ENCODE measurements at places on chromosomes 6 and 20.
A peak's percentile ranks its signal among the peaks of the same experiment; 100 is the strongest.

DNA sequence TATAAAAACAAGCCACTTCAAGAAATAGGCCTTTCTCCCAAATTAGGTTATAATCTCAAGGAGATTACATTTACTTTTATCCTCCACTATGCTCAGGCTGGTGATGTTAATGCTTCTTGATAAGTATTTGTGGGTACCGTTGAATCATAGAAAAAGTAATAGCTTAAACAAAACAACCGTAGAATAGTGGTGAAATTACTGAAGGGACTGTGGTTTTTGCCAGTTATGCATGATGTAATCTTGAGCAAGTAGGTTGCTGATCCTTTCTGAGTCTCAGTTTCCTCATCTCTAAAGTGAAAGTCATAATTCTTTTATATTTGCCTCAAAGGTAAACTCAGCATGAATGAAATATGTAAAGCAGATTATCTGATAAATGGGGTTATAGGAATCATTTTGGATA is 187.3 kb upstream of the JAG1 start:
- H3K27me3 ChIP-seq, result no peaks in the 10 kb centered on the region
- H3K27ac ChIP-seq, result peak overlapping the region; percentile 49
- H3K36me3 ChIP-seq, result no peaks in the 10 kb centered on the region
- H3K4me1 ChIP-seq, result peaks cover 47% of the 10 kb centered on the region
- DNase-seq, result peak; percentile 23

- H3K4me1 ChIP-seq, result peaks cover 12% of the 10 kb centered on the region
- no peaks in the 10 kb centered on the region for H3K27me3 ChIP-seq
- no peak overlapping the region for H3K27ac ChIP-seq
- H3K36me3 ChIP-seq, result peaks cover 17% of the 10 kb centered on the region
- no peak for DNase-seq
Measured at GRCh38 chr6:45474376-45474775, 96.6 kb upstream of the SUPT3H start.

GRCh38 chr6:115276881-115277565 is 783.7 kb downstream of the FRK start:
- no peak overlapping the region for H3K4me3 ChIP-seq
- no peaks in the 10 kb centered on the region for H3K27me3 ChIP-seq
- DNase-seq, result no peak
- no peak overlapping the region for H3K27ac ChIP-seq

GRCh38 chr6:40419946-40420728 is 167.0 kb downstream of the LRFN2 start:
- no peaks in the 10 kb centered on the region for H3K27me3 ChIP-seq

DNA sequence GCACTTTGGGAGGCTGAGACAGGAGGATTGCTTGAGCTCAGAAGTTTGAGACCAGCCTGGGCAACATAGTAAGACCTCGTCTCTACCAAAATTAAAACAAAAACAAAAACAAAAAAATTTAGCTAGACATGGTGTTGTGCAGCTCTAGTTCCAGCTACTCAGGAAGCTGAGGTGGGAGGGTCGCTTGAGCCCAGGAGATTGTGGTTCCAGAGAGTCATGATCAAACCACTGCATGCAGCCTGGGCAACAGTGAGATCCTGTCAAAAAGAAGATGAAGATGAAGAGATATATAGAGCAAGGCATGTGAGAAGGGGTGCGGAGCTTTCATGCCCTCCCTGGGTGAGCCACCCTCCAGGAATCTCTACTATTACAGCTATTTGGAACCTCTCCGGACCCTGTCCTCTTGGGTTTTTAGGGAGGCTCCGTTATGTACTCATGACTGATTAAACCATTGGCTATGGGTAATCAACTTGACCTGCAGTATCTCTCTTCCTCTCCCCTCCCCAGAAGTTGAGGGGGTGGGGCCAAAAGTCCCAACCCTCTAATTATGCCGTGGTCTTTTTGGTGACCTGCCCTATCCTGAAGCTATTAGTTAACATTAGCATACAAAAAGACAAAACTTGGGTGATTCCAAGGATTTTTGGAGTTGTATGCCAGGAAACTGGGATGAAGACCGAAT is 9.0 kb downstream of the POLH start:
- no peaks in the 10 kb centered on the region for H3K27me3 ChIP-seq
- DNase-seq, result no peak
- no peaks in the 10 kb centered on the region for H3K4me1 ChIP-seq
- H3K4me3 ChIP-seq, result no peak overlapping the region
- peaks cover 56% of the 10 kb centered on the region for H3K36me3 ChIP-seq
- H3K27ac ChIP-seq, result no peak overlapping the region

- H3K4me3 ChIP-seq, result no peak overlapping the region
- H3K36me3 ChIP-seq, result peaks cover 43% of the 10 kb centered on the region
- H3K27me3 ChIP-seq, result no peaks in the 10 kb centered on the region
- no peak overlapping the region for H3K27ac ChIP-seq
- no peak for DNase-seq
Measured at GRCh38 chr6:17846762-17847161, 140.0 kb upstream of the NUP153 start.

- no peak overlapping the region for H3K4me3 ChIP-seq
- no peak for DNase-seq
- H3K4me1 ChIP-seq, result peaks cover 12% of the 10 kb centered on the region
- no peak overlapping the region for H3K27ac ChIP-seq
- H3K27me3 ChIP-seq, result peaks cover 45% of the 10 kb centered on the region
- H3K36me3 ChIP-seq, result no peaks in the 10 kb centered on the region
Measured at GRCh38 chr6:96834070-96834469, 3.2 kb downstream of the GPR63 start.

GRCh38 chr6:21331235-21331634 is 262.3 kb upstream of the SOX4 start:
- no peaks in the 10 kb centered on the region for H3K27me3 ChIP-seq
- H3K27ac ChIP-seq, result no peak overlapping the region
- no peaks in the 10 kb centered on the region for H3K36me3 ChIP-seq
- H3K4me1 ChIP-seq, result no peaks in the 10 kb centered on the region
- DNase-seq, result no peak
- no peak overlapping the region for H3K4me3 ChIP-seq

DNA sequence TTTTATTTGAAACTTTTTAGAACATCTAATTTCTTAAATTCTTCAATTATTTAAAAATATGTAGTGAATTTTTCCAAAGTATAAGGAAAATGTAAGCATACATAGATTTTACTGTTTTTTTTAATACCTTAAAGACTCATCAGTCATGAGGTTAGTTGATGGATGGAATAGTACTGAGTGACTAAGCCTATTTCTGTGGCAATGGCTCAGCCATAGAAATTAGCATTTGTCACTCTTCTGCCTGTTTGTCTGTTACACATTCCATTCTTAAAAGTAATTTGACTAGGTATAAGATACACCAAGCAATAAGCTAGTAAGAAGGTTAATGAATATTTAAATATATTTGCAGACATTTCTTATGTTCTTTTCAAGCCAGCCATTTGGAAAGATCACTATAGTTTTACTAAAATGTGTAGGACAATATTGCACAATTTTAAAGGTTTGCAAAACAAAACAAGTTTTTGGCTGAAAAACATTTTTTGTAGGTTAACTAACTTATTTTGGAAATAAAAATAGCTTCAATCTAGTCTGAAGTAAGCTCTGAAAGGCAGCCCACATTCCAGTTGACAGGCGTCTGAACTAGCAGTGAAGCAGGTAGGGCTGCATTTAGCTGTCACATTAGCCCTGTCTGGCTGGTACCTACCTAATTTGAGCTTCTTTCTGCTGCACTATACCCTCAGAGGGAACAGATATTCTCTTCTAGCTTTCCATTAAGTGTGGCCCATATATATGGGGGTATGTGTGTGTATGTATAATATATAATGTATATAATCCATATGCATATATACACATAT is 385.7 kb downstream of the GRIK2 start:
- DNase-seq, result no peak
- H3K4me3 ChIP-seq, result no peak overlapping the region
- no peaks in the 10 kb centered on the region for H3K36me3 ChIP-seq

DNA sequence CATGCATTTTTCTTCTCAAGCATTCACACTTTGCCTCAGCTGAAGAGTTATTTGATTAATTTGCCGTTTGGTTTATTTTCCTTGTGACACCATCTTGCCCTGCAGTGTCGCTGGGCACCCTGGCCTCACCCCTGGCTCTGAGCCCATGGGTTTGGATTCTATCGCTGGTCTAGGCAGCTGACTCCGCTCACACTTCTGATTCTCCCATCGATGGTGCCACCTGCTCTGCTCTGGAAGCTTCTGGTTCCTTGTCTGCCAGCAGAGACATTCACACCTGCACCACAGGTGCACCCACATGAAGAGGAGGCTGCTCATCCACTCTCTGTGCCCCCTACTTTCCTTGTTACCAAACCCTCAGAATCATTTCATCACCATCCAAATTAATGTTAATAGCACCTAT is 291.6 kb upstream of the CDH4 start:
- H3K4me3 ChIP-seq, result no peak overlapping the region
- no peaks in the 10 kb centered on the region for H3K27me3 ChIP-seq
- no peaks in the 10 kb centered on the region for H3K4me1 ChIP-seq
- H3K27ac ChIP-seq, result no peak overlapping the region

GRCh38 chr6:160634706-160635105 is 29.4 kb downstream of the LPA start:
- no peaks in the 10 kb centered on the region for H3K27me3 ChIP-seq
- no peak for DNase-seq
- no peak overlapping the region for H3K27ac ChIP-seq

GRCh38 chr6:17505767-17506280 is 94.3 kb upstream of the FAM8A1 start:
- no peak for DNase-seq
- H3K27me3 ChIP-seq, result no peaks in the 10 kb centered on the region
- H3K4me1 ChIP-seq, result no peaks in the 10 kb centered on the region
- H3K4me3 ChIP-seq, result no peak overlapping the region

DNA sequence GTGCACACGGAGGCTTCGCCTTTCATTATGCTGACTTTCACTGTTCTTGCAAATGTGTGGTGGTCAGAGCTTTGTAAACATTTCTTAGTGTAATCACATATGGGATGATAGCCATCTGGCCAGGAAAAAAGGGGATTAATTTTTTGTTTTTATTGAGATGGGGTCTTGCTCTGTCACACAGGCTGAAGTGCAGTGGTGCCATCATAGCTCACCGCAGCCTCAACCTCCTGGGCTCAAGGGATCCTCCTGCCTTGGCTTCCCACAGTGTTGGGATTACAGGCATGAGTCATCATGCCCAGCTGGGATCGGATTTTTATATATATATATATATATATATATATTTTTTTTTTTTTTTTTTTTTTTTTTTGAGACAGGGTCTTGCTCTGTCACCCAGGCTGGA is 11.0 kb upstream of the TIAM2 start:
- no peaks in the 10 kb centered on the region for H3K36me3 ChIP-seq
- no peaks in the 10 kb centered on the region for H3K27me3 ChIP-seq
- no peak for DNase-seq
- no peak overlapping the region for H3K4me3 ChIP-seq

DNA sequence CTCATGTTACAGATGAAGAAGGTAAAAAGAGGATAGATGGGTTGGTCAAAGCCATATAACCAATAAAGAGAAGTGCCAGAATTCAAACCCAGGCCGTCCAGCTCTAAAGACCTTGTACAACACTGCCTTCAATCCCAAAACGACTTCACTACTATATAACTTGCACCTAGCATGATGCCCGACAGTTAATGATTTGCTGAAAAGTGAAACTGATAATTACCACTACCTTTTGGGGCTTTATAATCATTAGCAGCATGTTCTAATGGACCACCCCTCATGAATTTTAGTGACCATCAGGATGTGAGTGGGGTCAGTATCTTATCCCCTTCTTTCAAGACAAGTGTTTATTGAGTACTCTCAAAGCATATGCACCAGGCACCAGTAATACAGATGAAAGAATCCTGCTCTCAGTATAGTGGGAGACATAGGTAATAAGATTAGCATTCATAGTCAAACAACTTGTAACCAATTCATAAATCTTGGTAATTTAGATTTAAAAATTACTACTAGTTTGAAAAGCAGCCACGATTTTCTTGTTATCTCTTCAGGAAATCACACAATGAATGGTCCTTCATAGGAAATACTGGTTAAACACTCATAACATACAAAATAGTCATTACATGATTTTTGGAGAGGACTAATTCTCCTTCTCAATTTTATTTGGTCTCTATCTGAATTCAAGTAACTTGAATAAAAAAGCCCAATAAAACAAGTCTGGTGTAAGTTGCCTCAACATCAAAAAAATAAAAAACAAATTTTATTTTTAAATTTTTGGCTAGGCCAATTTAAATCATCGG is 98.0 kb downstream of the EPB41L2 start:
- no peaks in the 10 kb centered on the region for H3K4me1 ChIP-seq
- H3K36me3 ChIP-seq, result no peaks in the 10 kb centered on the region
- H3K27ac ChIP-seq, result no peak overlapping the region
- H3K4me3 ChIP-seq, result no peak overlapping the region
- H3K27me3 ChIP-seq, result no peaks in the 10 kb centered on the region

GRCh38 chr20:50565871-50566270 is 55.7 kb downstream of the PTPN1 start:
- H3K27me3 ChIP-seq, result no peaks in the 10 kb centered on the region
- peaks cover 11% of the 10 kb centered on the region for H3K4me1 ChIP-seq
- H3K4me3 ChIP-seq, result no peak overlapping the region
- DNase-seq, result no peak
- H3K36me3 ChIP-seq, result peaks cover 62% of the 10 kb centered on the region
- no peak overlapping the region for H3K27ac ChIP-seq

GRCh38 chr20:57241363-57241991 is 25.0 kb downstream of the BMP7 start:
- H3K36me3 ChIP-seq, result no peaks in the 10 kb centered on the region
- DNase-seq, result no peak
- H3K27ac ChIP-seq, result no peak overlapping the region
- no peaks in the 10 kb centered on the region for H3K4me1 ChIP-seq

DNA sequence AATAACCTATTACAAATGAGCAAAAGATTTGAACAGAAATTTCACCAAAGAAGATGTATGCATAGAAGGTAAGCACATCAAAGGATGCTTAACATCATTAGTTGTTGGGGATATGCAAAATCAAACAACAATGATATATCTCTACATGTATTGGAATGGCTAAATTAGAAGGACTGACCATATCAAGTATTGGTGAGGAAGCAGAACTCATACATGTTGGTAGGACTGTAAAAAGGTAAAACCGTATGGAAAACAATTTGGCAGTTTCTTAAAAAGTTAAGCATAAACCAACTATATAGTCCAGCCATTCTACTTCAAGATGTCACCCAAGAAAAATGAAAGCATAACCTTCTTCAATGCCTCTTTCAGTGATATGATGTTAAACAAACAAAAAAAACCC is 114.0 kb downstream of the MYB start:
- H3K27me3 ChIP-seq, result no peaks in the 10 kb centered on the region
- DNase-seq, result no peak
- H3K4me3 ChIP-seq, result no peak overlapping the region
- H3K27ac ChIP-seq, result no peak overlapping the region
- H3K4me1 ChIP-seq, result no peaks in the 10 kb centered on the region
- H3K36me3 ChIP-seq, result no peaks in the 10 kb centered on the region

DNA sequence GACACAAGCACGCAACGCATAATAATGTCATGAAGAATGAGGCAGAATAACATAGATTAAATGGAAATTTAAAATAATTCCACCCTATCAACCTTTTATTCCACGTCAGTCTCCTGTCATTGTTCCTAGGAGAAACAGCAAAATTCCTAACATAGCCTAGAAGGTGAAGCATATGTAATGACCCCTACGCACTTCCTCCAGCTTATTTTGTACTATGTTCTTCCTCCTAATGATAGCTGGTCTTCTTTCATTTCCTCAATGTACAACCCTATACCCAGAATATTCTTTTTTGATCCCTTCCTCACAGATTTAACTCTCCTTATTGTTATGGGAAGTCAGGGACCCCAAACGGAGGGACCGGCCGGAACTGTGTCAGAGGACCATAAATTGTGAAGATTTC is 122.0 kb upstream of the CARMIL1 start:
- DNase-seq, result no peak
- H3K27me3 ChIP-seq, result no peaks in the 10 kb centered on the region
- H3K4me1 ChIP-seq, result peaks cover 2% of the 10 kb centered on the region
- no peak overlapping the region for H3K27ac ChIP-seq
- H3K4me3 ChIP-seq, result no peak overlapping the region

- H3K4me1 ChIP-seq, result no peaks in the 10 kb centered on the region
- H3K36me3 ChIP-seq, result no peaks in the 10 kb centered on the region
- H3K4me3 ChIP-seq, result no peak overlapping the region
- H3K27ac ChIP-seq, result no peak overlapping the region
Measured at GRCh38 chr6:169227116-169227515, 26.5 kb downstream of the THBS2 start.
